Left renal cortex interstitium (tissue), 4 donors: ENCODE measurements at places on chromosomes 12 and 14.

- no peak for DNase-seq
Measured at GRCh38 chr14:41235466-41235865, 371.2 kb upstream of the LRFN5 start.

DNA sequence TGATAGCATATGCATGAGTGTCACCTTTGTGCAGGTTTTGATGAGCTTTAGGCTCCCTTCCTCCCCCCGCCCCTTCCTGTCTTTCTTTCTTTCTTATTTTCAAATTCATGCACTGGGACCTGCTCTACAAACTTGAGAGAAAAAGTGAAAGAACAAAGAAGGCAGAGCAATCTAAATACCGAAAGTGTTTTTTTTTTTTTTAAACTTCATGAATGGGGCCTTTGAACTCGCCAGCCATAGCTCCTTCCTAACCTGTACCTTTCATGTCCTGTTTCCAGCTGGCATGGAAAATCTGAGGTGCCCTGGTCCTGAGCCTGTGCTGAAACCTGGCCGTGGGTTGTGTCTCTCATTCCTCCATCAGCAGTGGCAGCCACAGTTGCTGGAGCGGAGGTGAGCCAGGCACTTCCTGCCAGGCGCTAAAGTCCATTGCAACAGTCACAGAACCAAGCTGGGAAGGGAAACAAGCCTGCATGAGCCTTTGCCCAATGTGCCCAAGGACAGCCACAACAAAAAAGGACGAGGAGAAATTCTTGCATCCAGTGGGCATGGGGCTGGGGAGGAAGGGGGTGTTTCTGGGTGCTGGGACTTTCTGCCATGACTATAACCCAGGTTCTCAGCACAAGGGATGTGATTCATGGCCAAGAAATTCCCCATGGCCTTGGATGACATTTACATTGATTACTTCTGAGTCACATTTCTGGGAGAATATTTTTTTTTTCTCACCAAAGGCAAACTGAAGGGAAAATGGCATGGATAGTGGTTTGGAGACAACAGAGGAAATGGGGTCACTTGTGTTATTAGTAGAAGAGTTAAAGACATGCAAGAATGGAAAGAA is 102.7 kb downstream of the TMEM30B start:
- DNase-seq: no peak

- DNase-seq: peak; percentile 78
Measured at GRCh38 chr14:52553671-52554575, 1.3 kb downstream of the GPR137C start.

DNA sequence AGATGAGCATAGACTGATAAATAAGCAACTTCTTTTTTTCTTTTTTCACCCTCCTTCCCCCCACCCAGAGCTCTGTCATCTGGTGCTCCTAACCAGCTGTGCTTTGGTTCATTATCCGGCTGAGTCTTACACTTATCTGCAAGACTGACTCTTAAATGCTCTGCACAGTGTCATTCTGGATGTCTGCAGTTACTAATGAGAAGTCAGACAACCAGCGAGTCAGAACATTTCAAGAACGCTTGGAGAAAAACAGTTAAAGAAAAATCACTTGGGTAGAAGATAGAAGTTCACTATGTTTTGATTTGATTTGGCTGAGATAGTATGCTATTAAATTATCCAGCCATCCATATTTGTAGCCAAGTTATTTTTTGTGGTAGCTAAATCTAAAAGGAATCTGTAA is 328.9 kb upstream of the PRICKLE1 start:
- DNase-seq: no peak

- no peak for DNase-seq
Measured at GRCh38 chr12:114901316-114901715, 217.3 kb upstream of the TBX3 start.

- DNase-seq: peak; percentile 86
Measured at GRCh38 chr14:31420319-31421111, at the start of gene HEATR5A. HEATR5A (minus strand) TSS chr14:31420550; CDS start chr14:31402975, 17,575 bp downstream.

GRCh38 chr12:62642486-62642885 is 175.9 kb downstream of the MON2 start:
- DNase-seq: no peak

DNA sequence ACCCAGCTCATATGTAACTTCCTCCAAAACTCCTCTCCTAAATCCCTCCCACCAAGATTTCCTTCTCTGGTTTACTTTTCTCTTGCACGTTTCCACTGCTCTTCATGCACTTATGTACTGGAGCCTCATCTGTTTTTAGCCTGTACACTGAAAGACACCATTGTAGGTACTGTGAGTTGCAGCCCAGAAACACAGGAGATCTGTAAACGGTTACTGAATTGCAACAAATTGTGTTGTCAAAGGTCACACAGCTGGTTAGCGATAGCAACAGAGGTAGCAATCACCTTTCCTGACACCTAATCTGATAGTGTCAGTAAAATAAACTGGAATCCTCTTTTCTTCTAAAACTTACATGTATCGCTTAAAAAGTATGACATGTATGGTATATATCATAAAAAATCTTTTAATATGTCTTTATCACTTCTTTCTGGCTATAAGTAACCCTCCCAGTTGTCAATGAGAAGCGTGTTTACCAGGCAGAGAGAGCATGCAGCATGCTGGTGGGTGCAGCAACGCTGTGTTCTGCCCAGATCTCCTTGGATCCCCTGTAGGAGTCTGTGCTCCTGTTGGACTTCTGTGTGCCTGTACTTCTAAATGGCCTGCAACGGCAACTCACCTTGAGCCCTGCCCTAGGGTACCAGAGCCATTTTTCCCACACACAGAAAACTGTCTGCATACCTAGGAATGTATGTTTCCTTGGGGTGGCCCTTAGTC is 121.5 kb upstream of the CPM start:
- no peak for DNase-seq

GRCh38 chr12:117011988-117012805 is 87.0 kb downstream of the TESC start:
- DNase-seq: no peak

- DNase-seq: no peak
Measured at GRCh38 chr14:104353221-104353920, 215.0 kb downstream of the KIF26A start.

DNA sequence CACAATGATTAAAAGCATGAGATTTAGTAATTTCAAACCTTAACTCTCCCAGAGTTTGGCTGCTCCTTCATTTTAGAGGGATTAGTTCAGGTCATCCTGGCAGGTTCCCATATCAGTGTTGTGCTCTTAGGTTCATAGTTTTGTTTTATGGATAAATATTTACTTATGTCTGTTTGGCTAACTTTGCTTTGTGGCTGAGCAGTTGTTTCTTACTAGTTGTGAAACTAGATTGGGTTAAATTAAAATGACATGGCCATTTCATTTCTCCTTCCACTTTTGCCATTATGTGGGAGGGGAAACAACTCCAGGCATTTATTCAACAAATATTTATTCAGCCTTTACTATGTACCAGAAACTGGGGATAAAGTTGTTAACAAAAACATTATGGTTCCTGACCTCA is 158.8 kb downstream of the TMTC3 start:
- no peak for DNase-seq

- no peak for DNase-seq
Measured at GRCh38 chr14:68692216-68692615, 100.7 kb downstream of the ZFP36L1 start.

GRCh38 chr12:89075880-89076540 is 276.3 kb downstream of the DUSP6 start:
- DNase-seq: no peak

DNA sequence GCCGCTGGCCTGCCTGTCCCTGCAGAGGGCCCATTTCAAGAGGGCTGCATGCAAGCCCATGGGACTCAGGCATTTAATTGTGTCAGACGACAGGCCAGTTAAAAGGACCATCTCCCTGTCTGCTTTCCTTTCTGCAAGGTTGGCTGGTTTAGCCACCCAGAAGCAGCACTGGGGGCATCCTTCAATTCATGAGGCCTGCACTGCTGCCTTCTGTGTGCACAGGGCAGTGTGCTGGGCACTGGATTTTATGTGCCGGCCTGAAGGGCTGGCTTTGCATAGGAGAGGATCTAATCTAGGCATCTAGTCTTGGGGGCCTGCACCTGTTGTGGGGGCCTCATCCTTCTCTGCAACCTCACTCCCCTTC is 114.1 kb upstream of the FKBP4 start:
- DNase-seq: no peak

- DNase-seq: peak; percentile 36
Measured at GRCh38 chr12:102824218-102824835, 92.7 kb downstream of the PAH start.

GRCh38 chr14:54535126-54535525 is 25.4 kb downstream of the CGRRF1 start:
- no peak for DNase-seq
